ENCODE measurements at places on chromosomes 2 and 18.

GRCh38 chr2:178265851-178266250 lies 71.5 kb downstream of the OSBPL6 start:
- no peak for DNase-seq

GRCh38 chr2:175062787-175063585 lies 57.8 kb upstream of the CHN1 start:
- no peak for DNase-seq

DNA sequence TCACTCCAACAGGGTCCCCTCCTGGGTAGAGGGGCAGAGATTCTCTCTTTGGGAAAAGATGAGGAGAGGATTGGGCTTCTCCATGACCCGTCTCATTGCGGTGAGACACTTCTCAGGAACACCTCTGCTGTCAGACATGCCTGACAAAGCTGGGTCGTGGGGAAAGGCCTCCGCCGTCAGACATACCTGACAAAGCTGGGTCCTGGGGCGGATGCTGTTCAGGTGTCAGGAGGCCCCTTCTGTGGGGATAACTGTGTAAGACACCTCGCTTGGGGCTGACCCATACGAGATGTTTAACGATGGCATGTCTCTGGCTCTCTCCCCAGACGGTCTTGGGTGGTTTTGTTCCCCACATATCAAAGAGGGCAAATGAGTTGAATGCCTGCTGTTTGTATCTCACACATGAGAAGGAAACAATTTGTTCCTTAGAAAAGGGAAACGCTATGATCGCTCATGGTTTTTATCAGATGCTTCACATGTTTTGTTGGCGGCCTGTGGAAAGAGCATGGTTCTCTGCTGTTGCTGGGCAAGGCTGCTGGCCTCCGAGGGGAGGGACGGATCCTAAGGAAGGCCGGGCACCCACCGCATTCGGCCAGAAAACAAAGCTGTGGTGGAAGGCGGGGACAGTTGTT lies 40.8 kb upstream of the PXDN start:
- DNase-seq = no peak

- peak; percentile 93 for DNase-seq
These were observed 1.5 kb downstream of the PXDN start for GRCh38 chr2:1742681-1743395.

DNA sequence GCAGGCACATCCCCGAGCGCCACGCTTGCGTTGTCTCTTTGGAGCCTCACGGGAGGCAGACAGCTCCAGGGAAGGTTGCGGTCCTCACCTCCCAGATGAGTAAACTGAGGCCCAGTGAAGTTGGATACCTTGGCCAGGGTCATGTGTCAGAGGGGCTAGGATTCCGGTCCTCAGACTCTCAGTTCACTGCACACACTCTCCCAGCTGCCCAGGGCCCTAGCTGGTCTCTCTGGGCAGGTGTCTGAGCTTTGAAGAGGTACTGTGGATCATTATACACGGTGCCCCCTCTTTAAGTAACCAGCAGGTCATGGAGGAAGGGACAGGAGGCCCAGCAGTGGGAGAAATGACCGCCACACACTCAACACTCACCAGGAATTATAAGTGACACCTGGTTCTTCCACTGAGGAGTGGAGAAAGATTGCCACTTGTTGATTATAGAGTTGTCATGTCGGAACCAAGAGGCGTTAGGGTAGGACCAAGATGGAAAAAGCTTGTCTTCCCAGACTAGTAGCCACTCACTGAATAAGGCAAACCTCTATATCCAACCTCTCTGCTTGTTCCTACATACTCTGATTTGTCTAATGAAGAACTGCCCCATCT lies 588 bp downstream of the TMEM214 start:
- no peak for DNase-seq

- peak; percentile 84 for DNase-seq
These were observed 21.0 kb downstream of the INPP4A start for GRCh38 chr2:98465456-98466226.

DNA sequence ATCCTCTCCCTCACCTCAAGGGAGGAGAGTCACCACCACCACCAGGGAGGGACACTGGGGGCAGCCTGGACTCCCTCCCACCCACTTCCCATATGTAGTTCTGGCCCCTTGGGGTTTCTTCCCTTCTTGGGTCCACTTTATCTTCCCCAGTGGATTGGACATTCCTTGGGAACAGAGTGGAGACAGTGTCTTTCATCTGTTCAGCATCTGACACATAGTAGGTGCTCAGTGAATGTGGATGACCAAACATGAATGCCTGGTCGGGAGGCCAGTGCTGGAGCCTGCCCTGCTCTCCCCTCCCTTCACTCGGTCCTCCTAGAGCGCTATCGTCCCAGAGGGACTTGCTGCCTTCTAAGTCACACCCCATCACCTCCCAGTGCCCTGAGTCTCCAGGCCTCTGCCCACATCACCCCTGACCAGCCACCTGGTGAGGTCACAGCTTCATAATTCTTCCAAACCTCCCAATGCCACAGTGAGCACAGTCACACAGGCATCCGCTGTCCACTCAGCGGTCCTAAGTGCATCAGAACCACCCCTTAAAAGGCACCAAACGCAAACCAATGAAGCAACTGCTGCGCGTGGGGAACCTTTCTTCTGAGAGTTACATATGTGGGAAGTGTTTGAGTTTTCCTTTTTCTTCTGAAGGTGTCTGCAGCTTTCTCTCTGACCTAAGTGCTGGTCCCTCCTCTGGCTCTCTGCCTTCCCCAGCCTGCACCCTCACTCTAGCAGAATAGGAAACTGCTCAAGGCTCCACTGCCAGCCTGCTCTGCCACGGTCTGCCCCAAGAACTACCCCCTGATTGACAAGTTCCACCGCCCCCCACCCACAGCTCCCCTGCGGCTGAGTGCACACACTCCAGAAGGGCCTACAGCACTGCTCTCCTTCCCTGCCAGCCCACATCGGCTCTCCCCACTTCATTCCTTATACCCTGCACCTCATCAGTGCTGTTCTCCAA lies 7.2 kb upstream of the SFXN5 start:
- DNase-seq = no peak

DNA sequence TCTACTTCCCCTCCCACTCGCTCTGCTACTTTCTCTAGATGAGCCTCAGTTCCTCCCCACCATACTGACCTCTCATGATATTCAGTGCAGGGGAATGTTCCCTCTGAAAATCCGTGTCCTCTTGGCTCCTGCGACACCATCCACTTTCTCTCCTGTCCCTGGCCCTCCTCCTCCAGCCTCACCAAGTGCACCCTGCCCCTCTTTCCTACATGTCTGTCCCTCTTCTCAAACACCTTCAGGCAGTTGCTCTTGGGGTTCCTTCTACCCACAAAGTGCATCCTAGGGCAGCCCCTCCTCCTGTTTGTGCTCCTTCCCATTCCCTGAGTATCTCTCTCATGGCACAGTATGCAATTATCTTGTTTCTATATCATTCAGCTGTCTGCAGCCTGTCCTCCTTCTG lies 246.4 kb upstream of the RAB6C start:
- DNase-seq = no peak

DNA sequence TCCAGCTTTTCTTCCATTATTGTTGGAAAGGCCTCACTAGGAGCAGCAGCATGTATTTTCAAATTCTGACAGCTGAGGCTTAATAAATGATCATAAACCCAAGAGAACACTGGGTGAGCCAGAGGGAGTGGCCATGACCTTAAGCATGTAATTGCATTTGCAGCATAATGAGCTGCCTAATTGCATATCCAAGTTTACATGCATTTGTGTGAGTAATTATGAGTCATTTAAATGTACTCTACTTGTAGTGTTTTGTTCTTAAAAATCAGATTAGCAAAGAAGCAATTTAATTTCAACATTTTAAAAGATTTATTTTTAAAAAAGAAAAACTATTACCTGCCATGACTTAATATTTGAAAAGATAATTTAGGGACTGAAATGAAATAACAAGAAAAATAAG lies 74.8 kb downstream of the NOL10 start:
- DNase-seq = peak; percentile 24

DNA sequence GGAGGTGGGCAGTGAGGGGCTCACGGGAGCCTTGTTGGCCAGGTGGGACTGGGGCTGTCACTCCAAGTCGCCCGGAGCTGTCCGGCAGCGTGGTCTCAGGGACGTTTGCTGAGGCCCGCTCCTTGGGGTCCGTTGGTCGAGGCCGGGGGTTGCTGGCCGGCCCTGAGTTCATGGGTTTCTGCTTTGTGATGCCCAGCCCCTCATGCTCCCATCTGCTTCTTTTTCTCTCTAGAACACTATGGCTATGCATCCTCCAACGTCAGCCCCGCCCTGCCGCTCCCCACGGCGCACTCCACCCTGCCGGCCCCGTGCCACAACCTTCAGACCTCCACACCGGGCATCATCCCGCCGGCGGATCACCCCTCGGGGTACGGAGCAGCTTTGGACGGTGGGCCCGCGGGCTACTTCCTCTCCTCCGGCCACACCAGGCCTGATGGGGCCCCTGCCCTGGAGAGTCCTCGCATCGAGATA lies 14.5 kb downstream of the NFATC1 start:
- no peak for DNase-seq

DNA sequence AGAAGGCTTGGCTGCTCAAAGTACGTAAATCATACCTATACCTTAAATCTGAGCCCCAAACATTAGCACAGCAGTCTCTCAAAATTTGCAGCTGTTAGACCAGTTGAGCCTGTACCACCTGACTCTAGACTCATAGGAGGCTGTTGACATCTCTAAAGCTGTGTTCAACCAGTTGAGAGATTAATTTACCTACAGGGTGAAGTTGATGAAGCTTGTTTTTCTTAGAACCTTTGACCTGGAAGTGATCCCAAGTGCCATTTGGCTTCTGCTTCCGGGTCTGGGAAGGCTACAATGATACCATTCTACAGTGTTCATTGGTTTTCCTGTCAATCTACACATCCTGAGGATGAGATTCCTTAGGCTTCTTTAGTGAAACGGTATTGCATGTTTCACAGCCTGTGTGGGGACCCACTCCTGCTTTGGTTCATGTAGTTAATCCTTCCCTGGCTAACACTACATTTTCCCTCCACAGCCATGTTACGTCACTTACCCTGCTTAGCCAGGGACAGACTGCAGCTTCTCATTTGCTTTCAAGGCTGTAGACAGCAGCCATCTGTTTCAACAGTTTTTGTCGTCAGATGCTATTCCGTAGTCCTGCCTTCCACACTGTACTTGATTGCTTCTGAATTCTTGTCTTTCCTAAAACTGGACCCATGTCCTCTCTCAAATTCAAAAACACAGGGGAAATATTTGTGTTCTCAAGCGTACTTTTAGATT lies 4.7 kb upstream of the IL1RL2 start:
- peak; percentile 82 for DNase-seq

- no peak for DNase-seq
These were observed 66.5 kb upstream of the TMEM200C start for GRCh38 chr18:5961828-5962150.
